Myocyte (in vitro differentiated cells): ENCODE measurements at places on chromosomes 3 and 15. TPM values are rescaled to one million over a fixed set of nuclear protein-coding genes. Genes with fewer than 3 reads are reported as not detected.

DNA sequence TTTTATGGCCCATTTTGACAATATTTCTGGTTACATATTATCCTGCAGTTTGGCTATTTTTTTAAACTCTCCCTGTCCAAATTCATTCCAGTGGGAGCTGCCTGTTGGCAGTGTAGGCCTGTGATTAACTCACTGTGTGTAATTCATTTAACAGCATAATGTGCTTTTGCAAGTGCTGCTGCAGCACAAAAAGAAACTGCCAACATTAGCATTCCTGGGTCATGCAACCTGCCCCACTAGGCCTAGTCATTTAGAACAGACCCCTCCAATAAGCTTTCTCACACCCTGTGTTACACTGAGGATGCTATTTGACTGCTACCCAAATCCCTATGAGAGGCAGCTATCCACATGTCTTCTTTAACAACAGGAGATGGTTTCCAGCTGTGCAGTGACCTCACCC, 251.2 kb upstream of the UBE2E2 start:
- no peak for DNase-seq

GRCh38 chr3:59538753-59539432, 489.1 kb upstream of the CFAP20DC start:
- no peak for DNase-seq

GRCh38 chr3:125641891-125642290, 46.6 kb upstream of the OSBPL11 start:
- no peak for DNase-seq

GRCh38 chr3:8822141-8822540, 52.7 kb upstream of the OXTR start:
- no peak for DNase-seq

- no peak for DNase-seq
These were observed 510 bp upstream of the COLQ start for GRCh38 chr3:15522016-15522415.

GRCh38 chr3:188729422-188729821, 442.3 kb upstream of the TPRG1 start:
- DNase-seq, result no peak

ALDH1A2 gene
- total RNA-seq, result 2.9 and 5.9 TPM in 2 replicates

DNA sequence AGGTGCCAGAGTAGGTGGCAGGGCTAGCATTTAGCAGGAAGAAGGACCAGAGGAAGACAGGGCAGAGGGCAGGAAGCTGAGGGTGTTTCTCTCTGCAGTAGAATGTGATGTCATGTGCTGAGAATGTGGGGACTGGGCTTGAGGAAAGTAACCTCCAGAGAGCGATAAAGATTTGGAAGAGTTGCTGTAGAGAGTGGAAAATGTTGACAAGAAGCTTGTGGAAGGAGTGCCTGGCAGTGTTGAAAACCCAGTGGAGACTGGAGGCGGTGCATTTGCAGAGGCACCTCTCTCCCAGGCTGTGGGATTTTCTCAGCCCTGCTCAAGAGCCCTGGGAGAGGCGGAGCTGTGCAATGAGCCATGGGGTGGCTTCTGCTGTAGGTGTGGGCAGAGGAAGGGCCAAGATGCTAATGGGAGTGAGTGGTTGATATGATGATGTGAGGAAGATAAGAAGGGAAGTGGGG, 54.8 kb downstream of the MESD start:
- peak; percentile 45 for DNase-seq
